ENCODE measurements at places on chromosomes 3 and 15. TPM values are rescaled to one million over a fixed set of nuclear protein-coding genes. Genes with fewer than 3 reads are reported as not detected.
A peak's percentile ranks its signal among the peaks of the same experiment; 100 is the strongest.

- no peak for DNase-seq
These were observed 362.1 kb downstream of the LRRC3B start for GRCh38 chr3:26984416-26985390.

DNA sequence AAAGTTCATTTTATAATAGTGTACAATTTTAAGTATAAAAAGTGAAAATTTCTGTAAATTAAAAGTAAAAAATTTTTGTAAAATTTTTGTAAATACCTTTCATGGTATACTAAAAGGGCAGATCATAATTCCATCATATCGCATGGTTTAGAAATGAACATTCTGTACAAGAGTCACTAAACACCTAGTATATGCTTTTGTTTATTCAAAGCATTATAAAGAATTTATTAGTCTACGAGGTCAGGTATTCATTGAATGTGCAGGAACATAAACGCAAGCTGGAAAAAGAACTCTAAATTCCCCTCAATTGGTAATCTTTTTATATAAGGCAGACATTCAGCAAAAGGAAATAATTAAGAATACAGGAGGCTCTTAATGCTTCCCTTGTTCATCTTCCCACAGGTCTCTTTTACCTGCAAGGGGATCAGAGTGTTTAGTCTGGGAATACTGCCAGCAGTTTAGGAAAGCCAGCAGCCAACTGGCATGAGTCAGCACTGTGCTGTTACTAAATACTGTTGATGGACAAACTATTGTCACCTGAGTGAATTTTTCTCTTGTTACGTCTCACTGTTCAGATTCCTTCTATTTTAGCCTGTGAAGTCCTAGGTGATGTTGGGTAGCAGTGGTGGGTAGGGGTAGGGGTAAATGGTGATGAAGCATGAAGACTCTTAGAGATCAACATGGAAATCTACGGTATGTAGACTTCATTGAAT lies 70.1 kb downstream of the UQCC5 start:
- no peak for DNase-seq

Gene ISLR
- not detected for total RNA-seq

- peak; percentile 35 for DNase-seq
These were observed 932 bp downstream of the GSK3B start for GRCh38 chr3:120093119-120093910.

DNA sequence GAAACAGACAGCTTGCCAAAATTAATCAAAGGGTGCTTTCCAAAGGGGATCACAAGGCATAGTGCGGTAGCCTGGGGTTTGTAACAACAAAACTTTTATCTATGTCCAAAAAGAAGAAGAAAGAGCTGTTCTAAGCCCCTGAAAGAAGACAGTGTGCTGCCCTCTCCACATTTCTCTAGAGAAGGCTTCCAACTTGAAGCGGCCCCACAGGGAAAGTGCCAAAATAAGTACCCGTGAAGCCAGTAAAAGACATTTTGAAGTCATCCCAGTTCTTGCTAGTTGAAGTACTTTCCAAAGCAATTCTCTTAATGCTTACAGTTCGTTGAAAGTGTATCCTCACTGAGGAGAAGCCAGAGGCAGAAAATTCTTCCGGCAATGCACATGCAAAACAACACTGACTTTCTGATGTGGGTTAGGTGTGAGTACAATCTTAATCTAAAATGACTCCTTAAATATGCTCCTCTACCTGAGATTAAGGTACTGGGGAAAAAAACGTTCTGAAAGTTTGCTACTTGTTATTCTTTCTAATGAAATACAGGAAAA lies 21.3 kb downstream of the GPR15 start:
- no peak for DNase-seq

- no peak for DNase-seq
These were observed 8.9 kb downstream of the PEAK1 start for GRCh38 chr15:77410701-77411618.

DNA sequence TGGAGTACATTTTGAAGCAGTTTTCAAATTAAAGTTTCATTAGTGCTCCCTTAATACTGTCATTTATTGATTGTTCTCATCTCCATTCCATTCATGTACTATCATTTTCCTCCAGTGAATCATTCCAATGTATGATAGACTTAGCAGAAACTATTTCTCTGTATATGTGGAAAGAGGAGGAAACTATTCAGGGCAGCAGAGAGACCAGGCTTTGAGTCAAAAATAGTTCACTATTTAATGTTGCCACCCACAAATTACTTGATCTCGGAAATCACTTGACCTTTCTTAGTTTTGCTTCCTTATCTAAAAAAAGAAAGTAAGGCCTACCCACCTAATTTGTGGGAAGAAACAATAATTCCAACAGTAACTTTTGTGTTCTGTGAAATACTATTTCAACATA lies 610.5 kb upstream of the ZNF385D start:
- no peak for DNase-seq

Data from activated CD8-positive, alpha-beta T cell treated with anti-CD3 and anti-CD28 coated beads for 36 hours (primary cell).